ENCODE measurements at places on chromosomes 4 and X.

DNA sequence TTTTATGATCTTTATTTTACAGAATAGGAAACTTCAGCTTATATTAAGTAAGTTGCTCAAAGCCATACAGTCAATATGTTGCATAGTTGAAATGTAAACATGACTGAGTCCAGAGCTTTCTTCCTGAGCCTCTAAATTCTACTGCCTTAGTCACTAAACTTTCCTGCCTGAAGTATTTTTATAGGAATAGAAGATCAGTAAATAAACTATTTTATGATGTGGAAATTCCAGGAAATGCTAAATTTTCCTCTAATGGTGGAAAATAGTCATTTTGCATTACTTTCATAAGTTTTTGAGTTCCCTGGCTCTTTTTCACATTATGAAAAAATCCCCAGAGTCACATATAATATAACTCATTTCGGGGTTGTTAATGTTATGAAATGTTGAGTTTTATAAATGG is 182.8 kb downstream of the BANK1 start:
- no peak for DNase-seq

DNA sequence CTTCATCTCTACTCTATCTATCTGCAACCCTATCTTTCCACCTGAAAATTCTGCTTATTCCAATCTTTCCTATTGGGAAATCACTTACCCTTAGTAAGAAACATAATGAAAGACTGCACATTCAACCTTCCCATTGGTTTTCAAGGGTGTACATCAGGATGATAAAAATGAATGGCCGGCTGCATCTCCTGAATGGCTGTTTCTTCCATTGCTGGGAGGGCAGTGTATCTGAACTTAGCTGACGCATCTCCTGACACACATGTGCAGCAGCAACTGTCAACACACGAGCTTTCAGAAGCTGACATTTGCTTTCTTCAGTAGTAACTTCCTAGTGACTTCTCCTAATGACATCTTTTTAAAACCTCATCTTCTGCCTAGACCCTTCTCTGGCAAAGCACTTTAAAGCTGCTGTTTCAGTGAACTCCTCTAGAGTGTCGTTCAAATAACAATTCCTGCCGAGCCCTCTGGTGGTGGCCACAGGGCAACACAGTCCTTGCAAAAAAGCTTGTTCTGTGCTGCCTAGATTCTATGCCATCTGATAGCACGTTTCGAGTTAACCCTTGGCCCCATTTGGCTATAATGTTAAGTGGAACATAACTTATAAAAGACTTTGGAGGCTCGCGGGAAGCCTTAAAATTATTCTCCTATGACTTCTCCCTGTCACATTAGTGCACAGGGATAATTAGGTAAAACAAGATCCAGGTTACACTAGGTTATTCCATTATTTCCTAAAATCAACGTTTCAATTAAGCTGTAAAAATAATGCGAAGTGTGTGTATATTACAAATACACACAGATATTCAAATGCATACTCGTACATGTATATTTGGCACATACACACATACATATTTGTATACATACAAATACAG is 2340.7 kb downstream of the PCDH7 start:
- no peak for DNase-seq

DNA sequence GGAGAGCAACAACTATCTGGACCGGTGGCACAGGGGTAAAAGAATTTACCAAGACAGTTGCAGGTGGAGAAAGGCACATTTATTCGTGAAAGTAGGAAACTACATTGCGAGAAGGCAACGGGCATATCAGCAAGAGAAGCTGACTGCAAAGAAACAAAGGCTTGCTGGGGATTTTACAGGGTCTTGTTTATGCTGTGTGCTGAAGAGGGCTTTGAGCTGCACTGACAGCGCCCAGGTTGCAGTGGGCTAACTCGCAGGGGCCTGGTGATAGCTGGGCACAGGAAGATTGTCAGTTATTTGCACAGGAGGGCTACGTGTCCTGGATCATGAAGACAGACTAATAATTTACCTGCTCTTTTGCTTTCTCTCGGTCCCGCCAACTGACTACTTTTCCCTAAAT is 10.7 kb downstream of the TLR3 start:
- DNase-seq: no peak

DNA sequence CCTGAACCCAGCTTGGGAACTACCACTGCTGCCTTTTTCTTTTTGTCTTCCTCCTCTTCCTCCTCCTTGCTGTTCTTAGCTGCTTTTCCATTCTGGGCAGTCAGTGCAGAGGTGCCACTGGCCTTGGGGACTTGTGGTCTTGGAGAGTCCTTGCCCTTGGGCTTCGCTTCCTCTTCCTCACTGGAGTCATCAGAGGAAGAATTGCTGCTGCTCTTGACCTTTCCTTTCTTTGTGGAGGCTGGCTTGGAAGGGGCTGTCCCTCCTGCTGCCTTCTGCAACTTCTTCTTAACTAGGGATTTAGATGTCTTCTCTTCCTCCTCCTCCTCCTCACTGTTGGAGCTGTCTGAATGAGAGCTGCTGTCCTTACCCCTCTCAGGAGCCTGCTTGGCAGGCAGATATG is 53.2 kb downstream of the FAM9B start:
- DNase-seq: no peak

- DNase-seq: no peak
Measured at GRCh38 chr4:15543537-15544247, 74.0 kb downstream of the CC2D2A start.

GRCh38 chr4:155960522-155960921 is 6.9 kb upstream of the CTSO start:
- DNase-seq: no peak

DNA sequence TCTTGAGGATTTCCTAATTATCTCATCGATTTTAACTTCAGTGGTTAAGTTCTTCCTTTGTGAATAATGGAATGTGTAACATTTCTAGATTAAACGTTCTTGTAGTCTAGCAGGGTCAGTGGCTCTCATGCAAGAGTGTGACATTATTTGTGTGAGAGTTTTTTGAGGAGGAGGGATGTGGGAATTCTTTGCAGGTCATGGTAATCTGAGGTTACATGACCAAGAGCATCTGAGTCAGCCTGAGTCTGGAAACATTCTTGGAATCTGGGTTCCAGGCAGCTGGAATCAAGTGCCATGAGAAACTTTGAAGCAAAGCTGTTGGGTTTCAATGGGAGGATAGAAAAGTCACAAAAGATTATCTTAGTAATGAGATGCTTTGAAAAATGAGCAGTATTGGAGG is 49.5 kb downstream of the GK start:
- DNase-seq: no peak

GRCh38 chr4:114163051-114163450 is 183.6 kb upstream of the ARSJ start:
- no peak for DNase-seq

- DNase-seq: no peak
Measured at GRCh38 chr4:189941005-189941450, 356 bp downstream of the FRG1 start.

Data from stimulated activated CD4-positive, alpha-beta T cell treated with anti-CD3 and anti-CD28 coated beads, Interleukin-1b, Interleukin-23, amount 100 ng/mL, for 24 hours (primary cell).